Thymus (tissue), 14 donors: ENCODE measurements at places on chromosomes 4 and X. TPM values are rescaled to one million over a fixed set of nuclear protein-coding genes. Genes with fewer than 3 reads are reported as not detected.
A peak's percentile ranks its signal among the peaks of the same experiment; 100 is the strongest.

DNA sequence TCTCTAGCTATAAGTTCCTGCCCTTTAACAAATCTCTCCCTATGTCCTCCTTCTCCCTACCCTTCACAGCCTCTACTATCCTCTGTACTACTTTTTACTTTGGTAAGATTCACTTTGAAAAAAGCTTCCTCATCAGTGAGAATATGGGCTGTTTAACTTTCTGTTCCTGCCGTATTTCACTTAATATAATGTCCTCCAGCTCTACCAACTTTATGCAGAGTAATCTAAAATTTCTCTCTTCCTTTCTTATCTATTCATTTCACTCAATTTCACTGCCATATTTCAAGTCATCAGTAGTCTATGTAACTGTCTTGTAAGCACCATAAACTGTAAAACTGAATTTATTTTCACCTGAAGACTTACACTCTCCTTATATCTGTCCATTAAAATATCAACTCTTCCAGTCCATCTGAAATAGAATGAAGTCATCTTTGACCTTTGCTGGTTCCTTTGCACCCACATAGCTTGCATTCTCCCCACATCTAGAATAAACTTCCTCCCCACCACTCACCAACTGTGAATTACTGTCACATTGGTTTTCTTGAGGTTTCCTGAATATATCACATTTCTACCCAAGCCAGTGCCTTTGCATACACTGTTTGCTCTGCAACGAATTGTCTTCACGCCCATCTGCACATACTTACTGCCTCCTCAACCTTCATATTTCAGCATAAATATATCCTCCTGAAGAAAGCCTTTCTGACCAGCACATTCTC lies 54.6 kb downstream of the ARAP2 start:
- DNase-seq: no peak

GRCh38 chrX:15769300-15769954 lies 20.9 kb upstream of the ZRSR2 start:
- no peak for DNase-seq

DNA sequence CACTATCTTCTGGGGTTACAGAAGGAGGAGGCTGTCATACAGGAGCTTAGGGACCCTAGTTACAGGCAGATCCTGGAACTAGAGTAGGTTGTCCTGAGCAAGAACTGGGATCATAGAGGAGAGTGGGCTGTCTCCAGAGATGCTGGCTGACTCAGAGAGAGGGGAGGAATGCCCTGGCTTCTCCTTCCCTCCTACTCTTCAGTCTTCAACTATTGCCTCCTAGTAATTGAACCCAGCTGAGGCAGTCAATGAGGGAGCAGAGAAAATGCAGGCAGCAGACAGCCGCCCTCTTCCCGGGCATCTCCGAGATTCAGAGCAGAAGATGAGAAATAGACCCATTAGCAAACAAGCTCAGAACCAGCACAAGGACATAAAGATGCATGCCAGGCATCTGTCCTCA lies 118.3 kb upstream of the PDE5A start:
- no peak for DNase-seq

DNA sequence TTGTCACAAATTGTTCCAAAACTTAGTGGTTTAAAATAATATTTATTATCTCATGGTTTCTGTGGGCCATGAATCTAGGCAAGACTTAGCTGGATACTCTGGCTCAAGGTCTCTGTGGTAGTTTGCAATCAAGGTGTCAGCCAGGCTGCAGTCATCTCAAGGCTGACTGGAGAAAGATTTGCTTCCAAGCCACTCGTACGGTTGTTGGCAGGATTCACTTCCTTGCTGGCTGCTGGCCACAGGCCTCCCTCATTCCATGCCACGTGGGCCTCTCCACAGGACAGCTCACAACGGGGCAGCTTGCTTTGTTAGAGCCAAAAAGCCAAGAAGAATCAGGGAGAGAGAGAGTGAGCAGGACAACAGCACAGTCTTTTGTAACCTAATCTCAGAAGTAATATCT lies 101.4 kb downstream of the WWC2 start:
- no peak for DNase-seq

- DNase-seq: peak; percentile 87
Measured at GRCh38 chr4:76199664-76200211, 13.9 kb downstream of the SCARB2 start.

DNA sequence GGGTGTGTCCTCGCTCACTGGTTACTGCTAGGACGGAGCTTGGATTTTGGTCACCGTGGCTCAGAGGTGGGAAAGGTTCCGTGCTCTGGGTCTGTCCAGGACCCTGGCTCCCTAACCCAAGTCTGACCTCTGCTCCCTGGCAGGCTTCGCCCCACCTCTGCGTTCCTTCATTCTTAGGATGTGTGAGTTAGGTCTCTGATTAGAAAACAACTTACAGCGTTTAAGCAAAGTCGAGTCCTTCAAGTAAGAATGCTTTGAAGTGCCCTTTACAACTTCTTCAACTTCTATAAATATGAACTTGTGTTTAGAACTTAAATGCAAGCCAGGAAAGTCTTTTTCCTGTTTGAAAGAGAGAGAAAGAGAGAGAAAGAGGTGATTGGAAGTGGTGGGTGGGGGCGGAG lies 891 bp downstream of the TLR2 start:
- peak; percentile 14 for DNase-seq

GRCh38 chr4:145530189-145530588 lies 48.5 kb downstream of the SMAD1 start:
- DNase-seq: no peak

DNA sequence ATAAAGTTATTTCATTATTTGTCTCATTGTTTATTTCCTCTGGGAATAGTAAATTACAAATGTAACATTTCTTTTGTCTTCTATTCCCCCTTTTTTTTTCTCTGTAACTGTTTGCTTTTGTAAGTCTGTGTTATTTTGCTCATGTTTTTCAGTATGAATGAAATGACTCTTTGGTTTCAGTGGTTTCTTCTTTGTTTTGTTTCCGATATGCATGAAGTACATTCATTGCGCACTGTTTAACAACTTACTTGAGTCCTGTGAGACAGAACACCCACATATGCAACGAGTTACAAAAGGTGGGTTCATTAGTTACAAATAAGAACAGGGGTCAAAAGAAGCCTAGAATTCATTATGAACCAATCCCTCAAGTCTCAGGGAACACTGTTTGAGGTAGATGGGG lies 175.0 kb upstream of the UGT8 start:
- no peak for DNase-seq

- no peak for DNase-seq
Measured at GRCh38 chr4:80107374-80107773, 34.3 kb upstream of the ANTXR2 start.

DNA sequence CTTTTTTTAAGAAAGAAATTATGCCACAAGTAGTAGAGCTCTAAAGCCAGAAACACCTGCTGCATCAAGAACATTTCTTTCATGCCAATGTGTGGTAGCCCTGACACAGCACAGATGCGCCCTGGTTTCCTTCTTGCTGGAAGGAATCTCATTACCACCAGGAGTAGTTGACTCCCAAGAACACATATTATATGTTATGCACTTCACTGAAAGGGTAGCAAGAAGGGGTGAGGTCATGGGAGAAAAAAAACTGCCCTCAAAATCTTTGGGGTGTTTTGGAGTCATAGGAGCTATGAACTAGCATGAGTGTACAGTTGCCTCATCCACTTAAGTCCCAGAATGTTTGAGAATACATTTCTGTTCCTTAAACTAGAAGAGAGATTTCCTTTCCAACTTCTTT lies 185.8 kb upstream of the C1QTNF7 start:
- DNase-seq: no peak

DNA sequence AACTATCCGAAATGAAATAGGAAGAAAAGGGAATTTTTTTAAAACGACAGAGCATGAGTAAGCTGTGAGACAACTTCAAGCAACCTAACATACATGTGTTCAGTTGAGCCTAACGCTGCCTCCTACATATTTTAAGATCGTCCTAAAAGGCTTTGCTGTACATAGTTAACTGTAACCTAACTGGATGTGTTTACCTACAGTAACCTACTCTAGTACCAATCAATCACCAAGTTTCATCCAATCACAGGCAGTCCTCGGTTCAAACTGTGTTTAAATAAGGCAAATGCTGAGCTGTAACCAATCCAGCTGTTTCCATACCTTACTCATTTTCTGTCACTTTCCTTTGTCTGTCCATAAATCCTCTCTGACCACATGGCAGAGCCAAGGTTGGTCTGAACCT lies 17.1 kb downstream of the RCHY1 start:
- no peak for DNase-seq

- no peak for DNase-seq
Measured at GRCh38 chr4:80361329-80361900, 25.9 kb downstream of the CFAP299 start.

DNA sequence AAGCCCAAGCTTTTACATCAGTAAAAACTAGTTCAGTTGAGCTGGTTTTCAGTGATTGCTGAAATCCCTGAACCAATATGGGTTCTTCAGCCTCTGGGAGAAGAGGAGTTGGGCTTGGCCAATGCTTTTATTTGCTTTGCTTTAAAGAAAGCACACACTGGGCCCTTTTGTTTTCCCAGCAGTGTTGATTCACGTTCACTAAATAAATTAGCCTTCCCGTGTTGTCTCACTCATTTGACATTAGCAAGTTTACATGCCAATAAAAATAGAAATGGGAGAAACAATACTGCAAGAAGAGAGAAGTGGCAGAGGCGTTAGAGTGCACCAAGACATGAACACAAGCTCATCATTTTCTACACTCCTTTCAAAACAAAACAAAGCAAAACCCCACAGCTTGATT lies 136.2 kb downstream of the SHROOM3 start:
- no peak for DNase-seq

DNA sequence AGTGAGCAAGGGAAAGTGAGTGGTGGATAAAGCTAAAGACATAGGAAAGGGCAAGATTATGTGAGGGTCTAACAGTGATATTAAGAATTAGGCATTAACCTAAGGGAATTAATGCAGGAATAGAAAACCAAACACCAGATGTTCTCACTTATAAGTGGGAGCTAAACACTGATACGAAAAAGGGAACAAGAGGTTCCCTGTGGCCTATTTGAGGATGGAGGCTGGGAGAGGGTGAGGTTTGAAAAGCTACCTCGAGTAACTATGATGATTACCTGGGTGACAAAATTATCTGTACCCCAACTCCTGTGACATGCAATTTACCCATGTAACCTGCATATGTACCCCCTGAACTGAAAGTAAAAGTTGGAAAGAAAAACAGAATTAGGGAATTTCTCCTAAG lies 79.0 kb downstream of the ANXA3 start:
- DNase-seq: no peak

The RTL3 gene
- 0.05 TPM for polyA plus RNA-seq

The TLR7 gene
- polyA plus RNA-seq: 0.62 TPM

The AADAT gene
- 3.3 TPM for polyA plus RNA-seq

The CLDN24 gene
- polyA plus RNA-seq: not detected

The TREX2 gene
- polyA plus RNA-seq: 1.2 TPM

The ZMAT1 gene
- polyA plus RNA-seq: 50.0 TPM

The RADX gene
- polyA plus RNA-seq: 7.6 TPM
